ENCODE measurements at places on chromosomes 2 and 18. TPM values are rescaled to one million over a fixed set of nuclear protein-coding genes. Genes with fewer than 3 reads are reported as not detected.

GRCh38 chr18:47549021-47549540, 297.6 kb upstream of the SKOR2 start:
- DNase-seq, result no peak

Gene HOXD10
- 1.0 TPM for total RNA-seq

Gene HOXD4
- total RNA-seq, result 3.8 TPM

- DNase-seq, result no peak
Measured at GRCh38 chr2:192243488-192243887, 48.8 kb upstream of the TMEFF2 start.

DNA sequence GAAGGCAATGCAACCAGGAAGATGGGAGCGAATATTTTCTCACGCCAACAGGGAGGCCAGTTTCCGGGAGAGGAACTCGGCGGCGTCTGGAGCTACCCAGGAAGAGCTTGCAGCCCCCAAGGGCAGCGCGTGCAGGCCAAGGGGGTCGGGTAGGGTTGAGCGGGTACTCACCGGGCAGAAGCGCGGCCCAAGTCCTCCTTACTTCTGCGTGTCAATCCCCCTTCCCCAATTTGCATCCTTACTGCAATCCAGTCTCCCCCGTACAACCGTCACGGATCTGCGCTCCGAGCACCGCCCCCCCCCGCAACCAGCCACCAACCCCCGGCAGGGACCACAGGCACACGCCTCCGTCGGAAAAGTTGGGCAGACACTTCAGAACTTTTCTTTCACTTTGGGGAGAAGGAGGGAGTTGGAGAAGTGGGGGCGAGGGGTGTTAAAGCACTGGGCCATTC, 1.3 kb downstream of the ATP8B1 start:
- peak; percentile 52 for DNase-seq

DNA sequence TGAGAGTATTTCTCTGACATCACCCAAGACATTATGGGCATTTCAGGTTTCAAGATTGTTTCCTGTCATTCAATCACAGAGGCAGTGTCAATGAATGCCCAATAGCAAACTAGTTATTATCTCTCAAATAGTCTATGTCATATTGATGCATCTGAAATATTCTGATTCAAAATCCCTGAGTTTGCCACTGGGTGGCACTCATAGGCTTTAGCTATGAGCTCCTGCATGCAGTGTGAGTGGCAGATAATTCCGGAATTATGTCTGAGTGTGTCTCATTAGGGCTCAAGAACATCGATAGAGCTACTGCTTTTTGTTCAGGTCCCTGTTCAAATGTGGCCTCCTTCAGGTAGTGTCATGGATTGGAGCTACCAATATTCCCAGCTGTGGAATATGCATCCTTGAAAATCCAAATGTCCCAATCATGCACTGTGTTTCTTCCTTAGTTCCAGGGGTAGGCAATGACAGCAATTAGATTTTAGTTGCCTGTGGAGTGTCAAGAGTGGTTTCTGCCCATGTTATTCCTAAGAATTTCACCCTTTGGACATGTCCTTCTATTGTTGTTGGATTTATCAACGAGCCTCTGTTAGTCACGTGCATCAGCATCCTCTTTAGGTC, 7.8 kb upstream of the OR6B3 start:
- peak; percentile 31 for DNase-seq

DNA sequence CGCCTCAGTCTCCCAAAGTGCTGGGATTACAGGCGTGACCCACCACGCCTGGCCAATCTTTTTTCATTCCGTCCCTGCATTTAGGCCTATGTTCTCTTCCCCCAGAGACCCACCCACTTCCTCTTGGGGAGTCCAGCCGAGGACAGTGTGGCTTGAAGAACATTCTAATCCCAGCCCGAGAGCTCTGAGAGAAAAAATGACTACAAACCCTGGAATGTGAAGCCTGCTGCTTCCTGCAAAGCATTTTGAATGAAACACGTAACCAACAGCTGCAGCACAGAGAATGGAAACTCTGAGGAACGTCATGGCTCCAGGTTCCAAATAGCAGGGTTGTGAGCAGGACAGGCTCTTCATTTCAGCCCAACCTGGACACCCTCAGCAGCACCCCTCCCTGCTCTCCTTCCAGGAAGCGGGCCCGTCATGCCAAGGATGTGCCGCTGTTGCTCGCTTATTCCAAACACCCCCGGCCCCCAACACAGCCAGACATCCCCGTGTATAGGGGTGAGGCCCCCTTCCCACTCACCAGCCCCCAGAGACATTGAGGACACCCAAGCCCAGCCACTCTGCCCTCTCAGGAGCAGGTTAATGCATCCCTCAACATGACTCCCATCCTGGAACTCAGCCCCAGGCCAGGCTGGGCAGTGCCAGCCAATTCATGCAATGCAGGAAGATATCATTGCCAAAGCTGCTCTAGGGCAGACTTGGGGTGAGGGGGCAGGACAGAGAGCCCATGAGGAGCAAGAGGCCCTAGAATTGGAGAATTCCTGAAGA, 139.8 kb downstream of the ZFP36L2 start:
- no peak for DNase-seq

GRCh38 chr2:88450925-88451810, 1.3 kb downstream of the FOXI3 start:
- DNase-seq, result no peak

- no peak for DNase-seq
Measured at GRCh38 chr2:216066230-216066629, 15.4 kb downstream of the PECR start.

GRCh38 chr2:150856596-150857281, 369.3 kb upstream of the RND3 start:
- DNase-seq, result no peak

DNA sequence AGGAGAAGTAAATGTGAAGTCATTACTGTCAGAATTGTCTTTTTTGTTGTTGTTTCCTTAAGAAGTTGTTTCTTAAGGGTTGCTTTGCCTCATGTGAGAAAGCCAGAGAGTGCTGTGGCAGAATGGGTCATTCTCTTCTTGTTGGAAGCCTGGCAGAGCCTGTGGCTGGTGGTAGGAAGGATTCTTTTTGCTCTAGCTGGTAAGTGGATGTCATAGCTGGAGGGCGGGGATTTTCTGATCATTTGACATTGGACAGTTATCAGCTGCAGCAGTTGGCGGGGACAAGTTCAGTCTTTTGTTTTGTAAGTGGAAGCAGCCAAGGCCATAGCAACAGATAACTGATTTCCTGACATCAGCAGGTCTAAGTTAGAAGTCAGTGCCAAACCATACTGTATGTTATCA, 5.5 kb upstream of the RMDN2 start:
- DNase-seq, result no peak

Gene GBX2
- not detected for total RNA-seq

Gene INO80C
- total RNA-seq, result 37.5 TPM

Gene ACTG2
- 765 TPM for total RNA-seq

- DNase-seq, result no peak
Measured at GRCh38 chr2:236974148-236974547, 111.5 kb upstream of the COPS8 start.

Gene MMADHC
- 100 TPM for total RNA-seq

DNA sequence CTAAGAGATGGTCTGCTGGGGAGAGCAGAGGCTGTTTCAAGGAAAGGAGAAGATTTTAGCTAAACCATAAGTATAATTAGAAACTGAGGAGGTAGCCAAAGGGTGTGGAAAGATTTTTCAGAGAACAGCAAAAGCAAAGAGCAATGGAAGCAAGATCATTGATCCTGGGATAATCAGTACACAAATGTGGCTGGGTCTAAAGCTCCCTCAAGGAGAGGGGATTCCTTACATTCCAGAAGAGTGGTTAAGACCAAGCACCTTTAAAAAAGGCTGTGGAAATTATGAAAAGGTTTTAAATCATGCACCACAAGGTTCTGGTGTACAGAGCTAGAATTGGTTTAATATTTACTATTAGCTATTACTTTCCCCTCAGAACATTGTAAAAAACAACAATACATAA, 246.0 kb upstream of the UBE2E3 start:
- DNase-seq, result no peak

DNA sequence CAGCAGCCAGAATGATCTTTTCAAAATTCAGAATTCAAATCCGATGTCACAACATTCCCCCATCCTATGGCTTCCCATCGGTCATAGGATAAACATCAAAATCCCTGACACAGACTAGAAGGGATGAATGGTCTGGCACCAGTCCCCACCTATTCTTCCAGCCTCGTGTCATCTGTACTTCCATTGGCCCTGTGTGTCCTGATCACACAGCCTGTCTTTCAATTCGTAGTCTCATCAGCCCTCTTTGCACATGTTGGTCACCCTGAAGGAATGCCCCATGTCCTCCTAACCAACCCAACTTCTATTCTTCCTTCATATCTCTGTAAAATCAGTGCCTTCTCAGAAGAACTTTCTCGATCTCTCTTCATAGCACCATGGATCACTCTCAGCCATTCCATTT, 157.2 kb downstream of the NEB start:
- no peak for DNase-seq

DNA sequence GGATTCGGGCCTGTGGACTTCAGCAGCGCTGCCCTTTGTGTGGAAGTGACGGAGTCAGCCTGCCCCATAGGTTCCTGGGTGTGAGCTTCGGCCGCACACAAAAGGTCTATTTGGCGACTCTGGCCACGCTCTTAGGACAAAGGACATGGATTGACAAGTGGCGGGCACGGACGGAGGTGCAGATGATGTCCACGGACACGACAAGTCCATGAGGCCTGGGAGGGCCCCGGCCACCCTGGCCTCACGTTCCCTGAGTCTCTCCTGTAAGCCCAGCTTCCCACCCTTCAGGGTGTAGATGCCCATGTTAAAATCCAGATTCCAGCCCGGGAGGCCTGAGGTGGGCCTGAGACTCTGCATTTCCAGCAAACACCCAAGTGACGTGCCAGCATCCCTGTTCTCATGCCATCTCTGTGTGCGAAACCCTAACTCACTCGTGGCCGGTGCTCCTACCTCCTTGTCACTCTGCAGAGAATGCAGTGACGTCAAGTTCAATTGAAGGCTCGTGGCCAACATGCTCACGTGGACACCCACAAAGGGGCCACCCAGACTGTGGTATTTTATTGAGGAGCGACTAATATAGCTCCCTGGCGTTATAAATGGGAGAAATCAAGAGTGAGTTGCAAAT, 111.7 kb downstream of the RTP5 start:
- DNase-seq, result no peak

- DNase-seq, result no peak
Measured at GRCh38 chr2:57278451-57278850, 768.2 kb upstream of the VRK2 start.

GRCh38 chr2:56183643-56184499, at the start of gene CCDC85A:
Gene CCDC85A, plus strand, starts transcription at chr2:56183990. Its CDS starts 635 bp downstream, at chr2:56184625.
- DNase-seq, result peak; percentile 60

DNA sequence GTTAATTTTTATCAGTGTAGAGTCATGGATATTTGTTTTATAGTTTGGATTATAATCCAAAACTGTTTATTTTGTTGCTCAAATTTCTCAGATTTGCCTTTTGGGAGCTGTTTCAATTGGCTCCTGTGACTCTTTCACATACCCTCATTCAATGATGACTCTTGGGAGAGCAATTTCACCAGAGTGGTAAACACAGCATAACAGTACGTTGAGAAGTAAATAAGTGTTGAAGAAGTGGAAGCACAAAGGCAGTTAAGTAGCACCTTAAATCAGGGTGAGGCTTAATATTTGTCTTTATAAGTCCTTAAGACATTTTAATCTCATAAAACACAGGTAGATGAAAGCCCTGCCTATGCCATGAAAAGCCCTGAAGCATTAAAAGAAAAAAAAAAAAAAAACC, 17.1 kb upstream of the SLC39A10 start:
- DNase-seq, result no peak

Gene ATP6V1B1
- not detected for total RNA-seq

- DNase-seq, result no peak
Measured at GRCh38 chr2:162506706-162507105, 162.8 kb downstream of the GCA start.

Gene DPYSL5
- total RNA-seq, result not detected

DNA sequence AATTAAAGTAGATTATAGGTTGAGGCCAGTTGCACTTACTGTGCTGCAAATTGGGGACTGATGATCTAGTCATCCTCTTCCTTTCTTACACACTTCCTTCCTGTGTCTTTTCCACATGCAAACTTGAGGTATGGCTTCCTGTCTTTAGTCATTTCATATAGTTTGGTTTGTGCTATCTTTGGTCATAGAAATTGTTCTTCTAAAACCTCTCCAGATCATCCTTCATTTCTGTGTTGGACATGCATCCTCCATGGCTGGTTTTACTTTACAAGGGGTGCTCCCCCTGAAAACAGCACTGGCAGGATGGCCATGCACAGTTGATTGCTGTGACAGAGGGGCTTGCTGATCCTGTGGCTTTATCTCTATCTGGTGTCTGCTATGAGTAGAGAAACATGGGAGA, 36.5 kb downstream of the MGAT5 start:
- no peak for DNase-seq

Gene IL36A
- total RNA-seq, result not detected

All from left colon (tissue), 2 donors.